Brain microvascular endothelial cell (primary cell): ENCODE measurements at places on chromosomes 16 and 17.

DNA sequence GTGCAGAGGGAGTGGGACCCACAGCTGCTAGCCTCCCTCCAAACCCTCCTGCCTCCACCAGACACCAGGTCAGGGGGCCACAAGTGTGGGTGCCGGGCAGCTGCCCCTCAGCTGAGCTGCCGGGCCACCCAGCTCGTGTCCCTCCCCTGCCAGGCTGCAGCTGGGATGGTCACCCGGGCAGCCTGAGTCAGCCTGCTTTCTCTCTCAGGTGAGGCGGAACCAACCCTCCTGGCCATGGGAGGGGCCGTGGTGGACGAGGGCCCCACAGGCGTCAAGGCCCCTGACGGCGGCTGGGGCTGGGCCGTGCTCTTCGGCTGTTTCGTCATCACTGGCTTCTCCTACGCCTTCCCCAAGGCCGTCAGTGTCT, 6.9 kb downstream of the SLC16A3 start:
- no peak for DNase-seq

GRCh38 chr16:9526791-9527190, 435.3 kb downstream of the HAPSTR1 start:
- no peak for DNase-seq

DNA sequence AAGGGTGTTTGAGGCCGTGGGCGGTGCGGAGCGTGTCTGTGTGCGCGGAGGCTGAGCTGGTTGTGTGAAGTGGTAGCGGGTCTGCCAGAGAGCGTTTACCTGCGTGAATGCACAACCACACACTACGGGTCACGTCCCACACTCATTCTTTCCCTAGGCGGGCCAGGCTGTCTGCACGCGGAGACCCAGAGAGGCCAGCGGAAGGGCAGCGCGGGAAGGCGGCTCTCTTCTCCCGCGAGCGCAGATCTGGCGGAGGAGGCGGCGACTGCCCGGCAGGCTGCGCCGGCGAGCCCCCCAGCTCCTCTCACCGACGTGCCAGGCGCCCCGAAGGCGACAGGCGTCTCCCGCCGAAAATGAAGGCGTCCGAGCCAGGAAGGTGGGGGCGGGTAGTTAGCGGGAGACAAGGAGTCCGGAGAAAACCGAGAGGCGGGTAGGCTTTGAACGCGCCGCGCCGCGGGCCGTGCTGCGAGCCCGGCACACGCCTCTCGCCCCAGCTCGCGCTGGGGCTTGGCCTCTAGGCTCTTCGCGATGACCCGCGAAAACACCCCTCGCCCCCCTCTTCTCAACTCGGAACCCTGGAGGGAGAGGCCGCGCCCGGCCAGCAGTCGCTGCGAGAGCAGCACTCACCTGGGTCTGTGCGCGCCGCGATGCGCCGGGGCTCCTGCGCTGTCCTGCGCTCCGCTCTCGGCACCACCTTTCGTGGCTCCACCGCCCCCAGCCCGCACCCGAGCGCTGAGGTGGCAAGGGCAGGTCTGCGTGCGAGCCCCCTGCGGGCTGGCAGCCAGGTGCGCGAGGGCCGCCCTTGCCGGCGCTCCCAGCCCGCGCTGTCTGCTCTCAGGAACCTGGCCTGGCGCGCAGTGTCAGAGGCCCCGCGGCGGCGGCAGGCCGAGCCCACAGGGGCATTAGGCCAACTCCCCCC, 2.0 kb upstream of the FOXF1 start:
- DNase-seq, result no peak

- peak; percentile 38 for DNase-seq
Measured at GRCh38 chr17:27430882-27431491, 25.3 kb upstream of the KSR1 start.

GRCh38 chr16:24810951-24811843, 34.6 kb upstream of the SLC5A11 start:
- no peak for DNase-seq

GRCh38 chr16:56231-56927, 2.8 kb downstream of the SNRNP25 start:
- DNase-seq, result no peak

GRCh38 chr16:22751685-22752084, 62.3 kb upstream of the HS3ST2 start:
- no peak for DNase-seq

- DNase-seq, result no peak
Measured at GRCh38 chr16:3712861-3713372, 4.4 kb downstream of the TRAP1 start.

- no peak for DNase-seq
Measured at GRCh38 chr16:86971251-86971650, 345.9 kb downstream of the C16orf95 start.

- DNase-seq, result no peak
Measured at GRCh38 chr16:89431158-89431584, 59.2 kb downstream of the ANKRD11 start.

DNA sequence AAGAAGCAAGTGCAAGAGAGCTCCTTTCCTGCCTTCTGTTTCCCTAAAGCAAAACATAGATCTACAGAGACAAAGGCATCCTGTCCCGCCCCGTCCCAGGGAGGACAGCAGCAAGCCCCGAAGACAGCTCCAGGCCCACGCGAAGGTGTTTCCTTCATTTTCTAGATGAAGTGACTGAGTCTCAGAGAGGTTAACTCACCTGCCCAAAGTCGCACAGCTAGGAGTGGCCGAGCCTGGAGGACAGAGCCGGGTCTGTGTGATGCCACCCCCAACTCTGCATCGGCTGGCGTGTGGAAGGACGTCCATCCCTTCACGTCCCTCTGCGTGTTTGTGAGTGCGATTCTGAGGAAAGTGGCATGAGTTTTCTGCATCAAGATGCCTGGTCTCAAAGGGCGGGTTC, 187.2 kb upstream of the CHMP6 start:
- DNase-seq, result no peak

DNA sequence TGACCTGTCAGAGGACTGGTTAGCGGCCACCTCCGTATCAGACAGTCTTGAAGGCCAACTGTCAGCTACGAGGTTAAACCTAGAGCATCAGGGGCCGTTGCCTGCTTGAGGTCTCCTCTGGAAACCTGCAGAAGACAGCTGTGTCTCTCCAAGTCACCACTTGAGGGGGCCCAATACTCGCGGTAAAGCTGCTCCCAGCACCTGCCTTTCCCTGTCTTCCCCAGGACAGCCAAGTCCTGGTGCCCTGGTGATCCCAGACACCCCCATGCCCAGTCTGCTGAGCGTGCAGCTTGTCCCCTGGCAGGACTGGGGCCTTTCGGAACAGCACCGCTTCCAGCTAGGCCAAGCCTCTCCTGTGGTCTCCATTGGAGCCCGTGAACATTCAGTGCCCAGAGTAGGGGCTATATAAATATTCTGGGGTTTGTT, 80.1 kb downstream of the DNAH17 start:
- DNase-seq, result peak; percentile 73

GRCh38 chr16:80570106-80570478, 29.3 kb downstream of the DYNLRB2 start:
- DNase-seq, result peak; percentile 81

DNA sequence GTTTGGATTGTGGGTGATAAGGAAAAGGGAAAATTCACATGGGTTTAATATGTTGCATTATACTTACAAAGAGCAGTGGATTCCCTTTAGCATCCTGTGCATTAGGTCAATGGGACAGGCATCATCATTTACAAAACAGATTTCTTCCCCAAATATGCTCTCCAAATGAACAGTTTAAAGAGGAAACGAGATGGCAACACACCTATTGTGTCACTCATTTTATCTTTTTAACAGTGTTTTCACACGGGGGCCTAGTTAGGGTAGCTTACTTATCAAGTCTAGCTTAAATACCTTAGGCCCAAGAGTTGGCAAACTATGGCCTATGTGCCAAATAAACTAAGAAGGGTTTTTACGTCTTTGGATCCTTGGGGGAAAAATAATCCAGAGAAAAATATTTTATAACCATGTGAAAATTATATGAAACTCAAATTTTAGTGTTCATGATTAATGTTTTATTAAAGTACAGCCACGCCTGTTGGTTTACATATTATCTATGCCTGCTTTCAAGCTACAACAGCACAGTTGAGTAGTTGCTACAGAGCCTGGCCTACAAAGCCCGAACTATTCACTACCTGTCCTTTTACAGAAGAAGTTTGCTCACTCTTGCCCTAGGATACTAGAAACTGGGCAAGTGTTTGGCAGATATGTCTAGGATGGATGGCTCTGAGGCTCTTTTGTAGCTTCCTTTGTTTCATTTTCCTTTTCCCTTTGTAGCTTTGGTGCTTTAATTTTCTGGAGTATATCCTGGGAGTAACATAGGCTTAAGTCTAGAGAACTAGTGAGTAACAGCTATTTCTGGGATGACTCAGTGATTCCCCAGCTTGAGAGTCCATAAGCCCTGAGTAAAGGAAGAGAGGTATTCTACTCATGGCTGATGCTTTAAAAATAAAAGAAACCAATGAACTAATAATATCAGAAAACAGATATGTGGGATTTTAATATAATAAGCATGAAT, 12.4 kb downstream of the NUP93 start:
- peak; percentile 78 for DNase-seq

DNA sequence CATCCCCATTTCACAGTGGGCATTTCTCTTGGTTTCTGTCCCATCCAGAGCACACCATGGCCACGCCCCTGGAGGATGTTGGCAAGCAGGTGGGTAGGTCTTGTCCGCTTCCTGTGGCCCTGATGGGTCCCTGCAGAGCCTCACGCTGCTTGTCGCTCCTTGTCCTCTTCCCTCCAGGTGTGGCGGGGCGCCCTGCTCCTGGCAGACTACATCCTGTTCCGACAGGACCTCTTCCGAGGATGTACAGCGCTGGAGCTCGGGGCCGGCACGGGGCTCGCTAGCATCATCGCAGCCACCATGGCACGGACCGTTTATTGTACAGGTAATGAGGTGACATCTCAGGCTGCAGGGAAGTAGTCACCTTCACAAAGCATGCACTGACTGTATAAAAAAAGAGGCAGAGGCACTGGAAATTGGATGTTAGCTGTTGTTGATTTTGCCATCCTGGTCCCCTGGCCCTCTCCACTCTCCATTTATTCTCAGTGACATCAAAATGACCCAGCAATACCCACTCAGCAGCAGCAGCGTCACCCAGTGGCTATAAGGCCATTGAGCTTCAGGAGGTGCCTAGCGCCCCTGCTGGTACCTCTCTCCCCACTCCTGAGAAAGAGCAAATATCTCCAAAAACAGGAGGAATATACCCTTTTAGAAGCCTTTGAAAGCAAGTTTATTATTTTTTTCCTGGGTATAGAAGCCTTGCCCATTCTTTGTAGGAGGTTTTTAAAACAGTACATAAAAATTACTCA, 13.7 kb downstream of the METTL22 start:
- DNase-seq, result peak; percentile 42

- no peak for DNase-seq
Measured at GRCh38 chr17:73249700-73250099, 12.0 kb downstream of the CPSF4L start.

GRCh38 chr17:79619636-79620206, 8.9 kb upstream of the RBFOX3 start:
- DNase-seq, result no peak

- no peak for DNase-seq
Measured at GRCh38 chr16:51276336-51276735, 125.3 kb upstream of the SALL1 start.

GRCh38 chr17:9218064-9218635, 196.8 kb downstream of the NTN1 start:
- no peak for DNase-seq

DNA sequence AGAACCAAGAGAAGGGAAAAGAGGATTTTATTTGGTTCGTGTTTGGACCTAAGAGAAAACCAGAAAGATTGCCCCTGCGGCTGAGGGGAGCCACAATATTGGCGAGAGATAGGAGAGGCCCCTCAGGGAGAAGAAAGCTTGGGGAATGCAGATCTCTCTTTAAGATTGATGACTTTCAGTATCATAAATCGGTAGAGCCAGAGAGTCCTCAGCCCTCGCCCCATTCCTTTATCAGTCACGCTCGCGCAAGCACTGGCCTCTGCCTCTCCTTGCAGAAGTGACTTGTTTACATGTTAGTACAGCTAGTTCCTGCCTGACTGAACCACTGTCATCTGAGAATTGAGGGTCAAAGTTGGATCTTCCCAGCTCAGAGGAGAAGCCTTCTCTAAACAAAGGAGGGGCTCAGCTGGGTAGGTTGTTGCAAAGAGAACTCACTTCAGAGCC, 21.5 kb upstream of the KRT19 start:
- DNase-seq, result no peak

GRCh38 chr16:49465661-49466528, 92.3 kb downstream of the C16orf78 start:
- no peak for DNase-seq

DNA sequence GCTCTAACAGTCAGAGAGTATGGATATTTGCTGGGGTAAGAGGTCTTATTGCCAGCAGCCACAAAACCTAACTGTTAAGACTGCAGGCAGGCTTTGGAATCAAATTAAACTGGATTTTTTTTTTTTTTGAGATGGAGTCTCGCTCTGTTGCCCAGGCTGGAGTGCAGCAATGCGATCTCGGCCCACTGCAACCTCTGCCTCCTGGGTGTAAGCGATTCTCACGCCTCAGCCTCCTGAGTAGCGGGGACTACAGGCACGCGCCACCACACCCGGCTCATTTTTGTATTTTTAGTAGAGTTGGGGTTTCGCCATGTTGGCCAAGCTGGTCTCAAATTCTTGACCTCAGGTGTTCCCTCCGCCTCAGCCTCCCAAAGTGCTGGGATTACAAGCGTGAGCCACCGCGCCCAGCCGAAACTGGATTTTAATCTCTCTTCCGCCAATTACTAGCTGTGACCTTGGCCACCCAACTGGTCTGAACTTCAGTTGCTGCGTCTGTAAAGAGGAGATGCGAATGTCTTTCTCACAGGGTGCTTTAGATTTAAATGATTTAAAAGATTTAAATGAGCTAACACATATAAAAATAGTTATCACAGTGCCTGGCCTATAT, 842 bp downstream of the MRPL10 start:
- DNase-seq, result no peak

DNA sequence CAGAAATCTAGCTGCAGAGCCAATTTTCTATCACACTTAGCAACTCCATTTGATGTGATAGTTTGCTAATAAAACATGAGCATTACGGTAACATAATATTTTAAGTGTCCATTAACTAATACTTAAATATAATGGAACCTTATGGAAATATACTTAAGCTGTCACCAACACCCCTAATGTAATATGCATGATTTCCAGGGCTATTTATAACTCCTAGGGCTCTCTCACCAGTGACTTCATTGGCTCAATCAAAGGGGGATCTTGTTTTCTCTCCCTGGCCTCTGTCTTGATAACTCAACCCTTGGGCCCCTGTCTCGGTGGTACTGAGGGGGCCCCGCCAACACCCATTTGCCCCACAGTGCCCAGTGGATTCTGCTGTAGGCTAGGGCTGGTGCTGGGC, 170.4 kb downstream of the SALL1 start:
- no peak for DNase-seq

- DNase-seq, result no peak
Measured at GRCh38 chr17:1847191-1847590, 17.4 kb downstream of the RPA1 start.

- peak; percentile 33 for DNase-seq
Measured at GRCh38 chr16:10123141-10123540, 59.1 kb downstream of the GRIN2A start.
